HFFc6 (cell line): ENCODE measurements at places on chromosomes 5 and 9. TPM values are rescaled to one million over a fixed set of nuclear protein-coding genes. Genes with fewer than 3 reads are reported as not detected.

DNA sequence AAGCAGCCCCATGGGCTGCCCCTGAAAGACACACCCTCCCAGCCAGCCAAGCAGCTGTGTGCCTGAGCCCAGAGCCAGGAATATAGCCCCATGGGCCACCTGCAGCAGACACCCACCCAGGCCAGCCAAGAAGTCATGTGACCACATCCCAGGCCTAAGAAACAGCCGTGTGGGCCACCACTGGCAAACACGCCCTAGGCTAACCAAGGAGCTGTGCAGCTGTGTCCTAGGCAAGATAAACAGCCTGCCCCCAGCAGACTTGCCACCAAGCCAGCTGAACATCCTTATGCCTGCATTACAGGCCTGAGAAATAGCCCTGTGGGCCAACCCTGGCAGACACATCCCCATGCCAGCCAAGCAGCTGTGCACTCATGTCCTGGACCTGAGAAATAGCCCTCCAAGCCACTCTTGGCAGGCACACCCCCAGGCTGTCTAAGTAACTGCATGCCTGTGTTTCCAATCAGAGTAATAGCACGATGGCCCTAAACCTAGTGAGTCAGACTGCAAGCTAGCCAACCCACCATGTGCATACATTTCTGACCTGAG is 143.0 kb downstream of the ADAMTS6 start:
- no peak overlapping the region for H3K4me3 ChIP-seq
- peaks cover 47% of the 10 kb centered on the region for H3K36me3 ChIP-seq
- DNase-seq = no peak
- H3K4me1 ChIP-seq = peaks cover 11% of the 10 kb centered on the region; the same call in 1 of the 2 replicates
- H3K27ac ChIP-seq = no peak overlapping the region

DNA sequence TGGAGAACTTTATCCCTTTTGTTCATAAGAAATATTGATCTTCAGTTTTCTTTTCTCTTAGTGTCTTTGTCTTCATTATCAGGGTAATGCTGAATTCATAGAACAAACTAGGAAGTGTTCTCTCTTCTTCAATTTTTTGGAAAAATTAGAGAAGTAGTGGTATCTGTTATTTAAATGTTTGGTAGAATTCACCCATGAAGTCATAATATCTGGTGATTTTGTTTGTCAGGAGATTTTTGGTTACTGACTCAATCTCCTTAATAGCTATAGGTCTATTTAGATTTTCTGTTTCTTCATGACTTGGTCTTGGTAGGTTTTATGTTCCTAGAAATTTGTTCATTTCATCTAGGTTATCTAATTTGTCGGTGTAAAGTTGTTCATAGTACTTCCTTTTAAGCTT is 45.4 kb upstream of the STARD4 start:
- DNase-seq = no peak
- no peaks in the 10 kb centered on the region; the same call in 1 of the 2 replicates for H3K27me3 ChIP-seq
- H3K4me3 ChIP-seq = no peak overlapping the region

GRCh38 chr5:113056988-113057387 is 80.4 kb downstream of the DCP2 start:
- no peak overlapping the region for H3K4me3 ChIP-seq
- no peaks in the 10 kb centered on the region for H3K36me3 ChIP-seq
- H3K27ac ChIP-seq = no peak overlapping the region
- peaks cover 25% of the 10 kb centered on the region for H3K4me1 ChIP-seq
- H3K27me3 ChIP-seq = peaks cover 3% of the 10 kb centered on the region

DNA sequence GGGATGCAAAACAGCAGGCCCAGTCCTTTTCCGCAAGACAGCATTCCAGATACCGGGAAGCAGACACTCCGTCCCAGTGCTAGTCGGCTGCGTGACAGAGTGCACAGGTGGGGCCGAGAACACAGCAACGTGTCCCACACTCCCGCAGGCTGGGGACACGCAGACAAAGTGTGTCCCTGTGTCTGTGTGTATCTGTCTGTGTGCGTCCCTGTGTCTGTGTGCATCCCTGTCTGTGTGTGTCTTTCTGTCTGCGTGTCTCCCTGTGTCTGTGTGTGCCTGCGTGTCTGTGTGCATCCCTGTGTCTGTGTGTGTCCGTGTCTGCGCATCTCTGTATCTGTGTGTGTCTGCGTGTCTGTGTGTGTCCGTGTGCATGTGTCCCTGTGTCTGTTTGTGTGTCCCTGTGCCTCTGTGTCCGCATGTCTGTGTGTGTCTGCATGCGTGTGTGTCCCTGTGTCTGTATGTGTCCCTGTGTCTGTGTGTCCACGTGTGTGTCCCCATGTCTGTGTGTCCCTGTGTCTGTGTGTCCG is 137.0 kb downstream of the MRPL36 start:
- no peak overlapping the region for H3K4me3 ChIP-seq
- H3K27ac ChIP-seq = no peak overlapping the region
- peaks cover 48% of the 10 kb centered on the region for H3K27me3 ChIP-seq
- H3K4me1 ChIP-seq = no peaks in the 10 kb centered on the region
- peaks cover 4% of the 10 kb centered on the region; the same call in 1 of the 2 replicates for H3K36me3 ChIP-seq
- no peak for DNase-seq

The BRD3OS gene
- 29.1 to 37.9 TPM (median 32.3 TPM) in 3 replicates for total RNA-seq

The TMCO6 gene
- 3.7 to 5.9 TPM (median 5.7 TPM) in 3 replicates for total RNA-seq

The IZUMO3 gene
- total RNA-seq = not detected in 3 replicates
